Activated CD8-positive, alpha-beta T cell treated with anti-CD3 and anti-CD28 coated beads for 36 hours (primary cell): ENCODE measurements at places on chromosomes 6 and 20.
A peak's percentile ranks its signal among the peaks of the same experiment; 100 is the strongest.

DNA sequence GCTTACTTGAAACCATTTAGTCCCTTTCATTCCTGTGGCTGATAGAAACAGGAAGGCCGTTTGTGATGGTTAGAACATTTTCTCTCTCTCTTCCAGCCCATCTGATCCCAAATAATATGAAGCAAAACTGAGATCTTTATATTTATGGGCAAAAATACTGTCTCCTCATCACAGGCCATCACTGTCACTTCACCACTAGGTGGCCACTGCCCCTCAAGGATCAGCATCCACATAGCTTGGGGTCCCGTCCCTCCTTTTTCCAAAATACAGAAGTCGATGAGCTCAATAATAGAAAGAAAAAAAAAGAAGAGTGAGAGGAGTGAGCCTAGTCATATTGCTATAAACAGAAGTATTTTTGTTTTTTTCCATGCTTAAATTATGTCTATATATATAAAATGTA is 46.4 kb upstream of the LAMP5 start:
- DNase-seq = no peak

GRCh38 chr6:52576054-52576391 is 837 bp downstream of the TRAM2 start:
- no peak for DNase-seq

GRCh38 chr6:108002365-108003221 is 44.6 kb upstream of the SEC63 start:
- no peak for DNase-seq

GRCh38 chr6:130560231-130560630 is 194.4 kb downstream of the TMEM200A start:
- peak; percentile 18 for DNase-seq

DNA sequence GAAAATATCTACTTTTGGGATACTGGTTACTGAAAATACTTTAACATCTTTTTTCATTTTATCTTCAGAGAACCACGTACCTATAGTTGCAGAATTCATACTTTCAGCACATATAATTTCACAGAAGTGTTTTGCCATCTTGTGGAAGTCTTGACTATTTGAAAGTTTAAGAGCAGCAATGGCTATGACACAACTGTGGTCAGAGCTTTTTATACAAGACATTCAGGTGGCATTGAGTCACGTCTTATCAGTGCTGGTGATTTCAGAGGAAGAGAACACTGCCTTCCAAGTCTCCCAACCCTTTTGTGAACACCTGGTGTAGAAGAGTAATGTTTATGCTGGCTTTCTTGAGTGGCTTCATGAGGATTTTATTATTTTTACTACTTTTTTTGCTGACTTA is 171.6 kb downstream of the ARID1B start:
- no peak for DNase-seq

GRCh38 chr20:41476013-41476441 is 109.4 kb upstream of the EMILIN3 start:
- DNase-seq = no peak

DNA sequence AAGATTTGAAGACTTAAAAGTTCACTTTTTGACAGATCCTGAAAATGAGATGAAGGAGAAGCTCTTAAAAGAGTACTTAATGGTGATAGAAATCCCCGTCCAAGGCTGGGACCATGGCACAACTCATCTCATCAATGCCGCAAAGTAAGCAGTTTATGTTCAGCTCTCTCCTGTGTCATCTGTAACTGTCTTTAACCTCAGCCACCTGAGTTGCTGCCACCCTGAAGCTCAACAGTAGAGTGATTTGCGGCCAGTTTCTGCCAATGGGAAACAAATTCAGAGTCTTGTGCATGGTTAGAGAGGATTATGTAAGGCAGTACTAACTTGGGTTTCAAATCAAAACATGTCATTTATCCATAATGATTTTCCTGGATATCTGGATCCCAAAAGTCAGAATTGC is 10.1 kb downstream of the TNFAIP3 start:
- DNase-seq = no peak

GRCh38 chr6:105069821-105070445 is 109.9 kb downstream of the POPDC3 start:
- no peak for DNase-seq

DNA sequence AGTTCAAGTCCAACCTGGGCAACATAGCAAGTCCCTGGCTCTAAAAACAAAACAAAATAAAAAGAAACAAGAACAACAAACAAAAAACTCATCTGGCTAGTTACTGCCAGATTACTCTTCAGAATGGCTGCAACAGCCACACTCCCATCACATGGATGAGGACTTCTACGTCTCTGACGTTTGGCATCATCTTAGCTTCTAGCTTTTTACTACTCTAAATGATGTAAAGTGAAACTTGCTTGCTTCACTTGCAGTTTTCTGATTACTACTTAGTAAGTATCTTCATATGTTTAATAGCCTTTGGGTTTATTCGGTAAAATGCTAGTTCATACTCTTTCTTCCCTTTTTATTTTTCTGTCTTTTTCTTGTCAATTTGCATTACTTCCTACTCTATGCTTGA is 161.1 kb upstream of the CARMIL1 start:
- no peak for DNase-seq

- DNase-seq = no peak
These were observed 383.7 kb downstream of the CD83 start for GRCh38 chr6:14501240-14501639.

GRCh38 chr6:157282284-157282683 is 41.0 kb downstream of the TMEM242 start:
- no peak for DNase-seq

DNA sequence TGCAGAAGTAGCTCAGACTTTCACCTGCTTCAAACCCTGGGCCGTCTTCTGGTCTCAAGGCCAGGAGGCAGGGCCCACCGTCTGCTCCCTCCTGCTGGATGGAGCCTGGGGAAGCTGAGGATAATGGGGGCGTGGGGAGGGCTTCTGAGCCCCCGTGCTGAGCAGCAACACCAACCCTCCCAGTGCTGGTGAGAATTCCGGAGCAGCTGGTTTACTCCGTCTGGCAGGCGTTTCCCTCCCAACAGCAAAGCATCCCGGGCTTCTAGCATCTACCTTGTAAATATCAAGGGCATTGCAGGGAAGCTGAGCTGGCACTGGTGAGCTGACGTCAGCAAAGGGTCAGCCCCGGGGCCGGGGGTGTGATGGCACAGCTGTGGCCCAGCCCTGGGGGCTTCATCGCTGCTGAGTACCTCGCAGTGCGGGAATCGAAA is 16.8 kb upstream of the CHRNA4 start:
- DNase-seq = no peak

GRCh38 chr20:1779567-1779966 is 115.6 kb upstream of the SIRPA start:
- DNase-seq = no peak

DNA sequence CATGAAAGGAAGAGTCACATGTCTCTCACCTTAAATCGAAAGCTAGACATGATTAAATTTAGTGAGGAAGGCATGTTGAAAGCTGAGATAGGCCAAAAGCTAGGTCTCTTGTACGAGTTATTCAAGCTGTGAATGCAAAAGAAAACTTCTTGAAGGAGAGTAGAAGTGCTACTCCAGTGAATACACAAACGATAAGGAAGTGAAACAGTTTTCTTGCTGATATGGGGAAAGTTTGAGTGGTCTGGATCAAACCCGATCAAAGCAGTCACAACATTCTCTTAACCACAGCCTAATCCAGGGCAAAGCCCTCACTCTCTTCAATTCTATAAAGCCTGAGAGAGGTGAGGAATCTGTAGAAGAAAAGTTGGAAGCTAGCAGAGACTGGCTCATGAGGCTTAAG is 1.9 kb upstream of the TPD52L1 start:
- DNase-seq = no peak

DNA sequence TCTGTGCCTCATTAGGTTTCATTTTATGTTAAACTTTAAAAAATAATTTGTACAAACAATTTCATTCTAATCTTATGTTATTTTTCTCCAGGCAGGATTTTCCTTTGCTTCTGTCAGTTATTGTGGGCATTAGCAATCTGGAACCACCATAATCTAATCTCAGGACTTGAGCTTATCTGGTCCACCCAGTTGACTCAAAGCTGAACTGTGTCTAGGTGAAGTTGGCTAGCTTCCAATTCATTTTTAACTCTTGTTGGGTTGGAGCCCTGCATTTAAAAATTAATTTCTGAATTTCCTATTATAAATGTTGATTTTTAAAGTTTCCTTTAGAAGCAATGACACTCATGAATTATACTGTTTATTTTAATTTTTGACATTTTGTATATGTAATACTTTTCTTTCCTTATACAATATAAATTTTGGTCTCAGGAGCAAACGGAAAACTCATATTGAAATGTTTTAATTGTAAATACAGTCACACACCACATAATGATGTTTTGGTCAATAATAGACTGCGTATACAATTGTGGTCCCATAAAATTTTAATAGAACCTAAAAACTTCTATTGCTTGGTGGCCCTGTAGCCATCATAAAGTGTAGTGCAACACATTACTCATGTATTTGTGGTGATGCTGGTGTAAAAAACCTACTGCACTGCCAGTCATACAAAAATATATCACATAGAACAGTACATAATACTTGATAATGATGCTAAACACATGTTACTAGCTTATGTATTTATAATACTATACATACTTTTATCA is 121.3 kb downstream of the CLVS2 start:
- DNase-seq = no peak
